ENCODE measurements at places on chromosomes 7 and 10. TPM values are rescaled to one million over a fixed set of nuclear protein-coding genes. Genes with fewer than 3 reads are reported as not detected.

- no peak for DNase-seq
Measured at GRCh38 chr7:115988401-115988800, 42.2 kb downstream of the TFEC start.

CTAGE8 gene
- not detected for total RNA-seq

GRCh38 chr10:71011141-71011540 is 122.8 kb upstream of the PCBD1 start:
- DNase-seq = no peak

DNA sequence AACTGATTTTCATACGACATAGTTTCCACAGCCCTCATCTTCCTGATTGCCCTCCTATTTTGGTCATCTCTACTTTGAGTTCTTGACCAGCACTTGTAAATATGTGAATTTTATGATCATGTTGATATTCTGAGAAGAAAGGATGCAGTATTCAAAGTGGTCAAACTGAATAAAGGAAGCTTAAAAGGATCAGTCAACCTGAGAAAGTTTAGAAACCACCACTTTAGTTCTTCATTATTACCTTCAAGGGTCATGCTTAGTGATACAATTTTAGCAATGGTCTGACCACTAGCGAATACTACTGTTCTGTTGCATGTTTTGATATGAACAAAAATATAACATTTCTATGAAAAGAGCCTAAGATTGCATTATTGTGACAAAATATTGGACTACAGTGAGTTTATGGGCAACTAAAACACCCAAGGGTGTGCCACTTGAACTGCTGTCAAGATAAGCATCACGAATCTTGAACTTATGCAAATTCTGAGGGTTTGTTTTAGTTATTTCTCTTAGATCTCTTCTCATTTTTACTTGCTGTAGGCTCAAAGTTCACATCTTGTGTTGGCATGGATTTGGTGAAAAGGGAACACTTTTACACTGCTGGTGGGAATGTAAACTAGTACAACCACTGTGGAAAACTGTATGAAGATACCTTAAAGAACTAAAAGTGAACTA is 247.7 kb downstream of the IPMK start:
- DNase-seq = no peak

- DNase-seq = peak; percentile 37
Measured at GRCh38 chr7:46145412-46145811, 224.3 kb upstream of the IGFBP3 start.

- no peak for DNase-seq
Measured at GRCh38 chr7:22651534-22652243, 75.3 kb upstream of the IL6 start.

STEAP4 gene
- 5.8 TPM for total RNA-seq
